ENCODE measurements at places on chromosomes 1 and 21.

DNA sequence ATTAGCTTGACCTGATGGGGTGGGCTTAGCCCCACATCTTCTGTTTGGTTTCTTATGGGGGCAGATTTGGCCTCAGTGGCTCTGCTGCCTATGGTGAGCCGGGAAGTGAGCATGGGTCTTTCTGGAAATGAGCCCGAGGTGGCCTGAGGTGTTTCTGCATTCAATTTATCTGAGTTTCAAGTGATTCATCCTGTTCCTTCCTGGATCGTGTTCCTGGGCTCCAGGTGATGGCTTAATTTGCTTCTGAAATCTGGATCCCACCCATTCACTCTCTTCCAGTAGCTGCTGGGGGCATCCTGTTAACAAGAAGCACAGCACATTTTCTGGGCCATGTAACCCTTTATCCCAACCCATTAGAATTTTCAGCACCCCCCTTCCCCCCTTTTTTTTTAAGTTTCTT is 324.6 kb downstream of the CAMTA1 start:
- no peak for DNase-seq

GRCh38 chr1:180967558-180967957 is 54.9 kb downstream of the KIAA1614 start:
- no peak for DNase-seq

- DNase-seq, result no peak
Measured at GRCh38 chr1:200366577-200367253, 43.1 kb downstream of the ZNF281 start.

DNA sequence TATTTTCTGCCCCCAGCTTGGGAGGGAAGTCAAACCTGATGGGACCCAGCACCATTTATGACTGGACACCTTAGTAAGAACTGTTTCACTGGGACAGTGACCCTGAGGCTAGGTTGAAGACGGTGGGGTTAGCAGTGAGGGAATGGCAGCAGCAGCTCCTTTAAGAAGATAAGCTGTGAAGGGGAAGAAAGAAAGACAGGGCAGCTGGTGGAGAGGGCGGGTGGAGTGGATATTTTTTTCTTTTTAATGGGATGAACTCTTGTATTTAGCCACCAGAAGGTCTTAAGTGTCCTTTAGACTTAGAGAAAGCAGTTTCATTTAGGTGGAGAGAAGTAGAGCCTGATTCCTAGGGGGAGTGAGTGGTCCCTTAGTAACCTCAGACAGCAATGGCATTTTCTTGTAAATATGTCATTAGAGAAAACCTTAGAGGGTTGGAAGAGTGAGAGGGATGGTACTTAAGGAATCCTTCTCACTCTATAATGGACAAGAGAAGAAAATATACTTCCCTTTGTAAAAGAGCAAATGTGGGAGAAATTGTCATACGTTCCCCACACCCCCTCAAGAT is 187.5 kb downstream of the HHAT start:
- DNase-seq, result no peak

DNA sequence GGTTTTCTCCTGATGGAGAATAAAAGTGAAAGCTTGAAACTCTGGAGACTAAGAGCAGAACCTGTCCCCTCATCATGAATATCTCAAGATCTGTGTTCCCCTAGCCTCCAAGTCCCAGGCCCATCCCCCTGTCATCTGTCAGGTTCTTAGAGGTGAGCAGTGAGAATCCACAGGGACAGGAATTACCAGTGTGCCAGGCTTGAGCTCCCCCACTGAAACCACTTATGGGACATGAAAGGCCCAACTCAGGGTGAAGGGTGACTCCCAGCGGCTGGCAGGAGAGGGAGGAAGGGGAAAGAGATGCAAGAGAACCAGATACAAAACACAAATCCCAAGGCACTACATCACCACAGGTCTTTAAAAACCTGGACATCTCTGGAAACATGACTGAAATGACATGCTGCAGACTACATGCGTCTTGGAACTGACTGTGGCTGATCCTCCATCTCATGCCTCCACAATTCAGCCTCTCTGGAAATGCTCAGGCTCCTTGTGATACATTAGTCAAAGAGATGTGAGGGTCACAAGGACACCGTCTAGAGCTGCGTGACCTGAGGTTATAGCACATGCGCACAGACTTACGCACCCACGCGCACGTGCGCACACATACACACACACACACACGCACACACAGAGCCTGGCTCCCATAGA is 6.8 kb upstream of the LY9 start:
- DNase-seq, result no peak

DNA sequence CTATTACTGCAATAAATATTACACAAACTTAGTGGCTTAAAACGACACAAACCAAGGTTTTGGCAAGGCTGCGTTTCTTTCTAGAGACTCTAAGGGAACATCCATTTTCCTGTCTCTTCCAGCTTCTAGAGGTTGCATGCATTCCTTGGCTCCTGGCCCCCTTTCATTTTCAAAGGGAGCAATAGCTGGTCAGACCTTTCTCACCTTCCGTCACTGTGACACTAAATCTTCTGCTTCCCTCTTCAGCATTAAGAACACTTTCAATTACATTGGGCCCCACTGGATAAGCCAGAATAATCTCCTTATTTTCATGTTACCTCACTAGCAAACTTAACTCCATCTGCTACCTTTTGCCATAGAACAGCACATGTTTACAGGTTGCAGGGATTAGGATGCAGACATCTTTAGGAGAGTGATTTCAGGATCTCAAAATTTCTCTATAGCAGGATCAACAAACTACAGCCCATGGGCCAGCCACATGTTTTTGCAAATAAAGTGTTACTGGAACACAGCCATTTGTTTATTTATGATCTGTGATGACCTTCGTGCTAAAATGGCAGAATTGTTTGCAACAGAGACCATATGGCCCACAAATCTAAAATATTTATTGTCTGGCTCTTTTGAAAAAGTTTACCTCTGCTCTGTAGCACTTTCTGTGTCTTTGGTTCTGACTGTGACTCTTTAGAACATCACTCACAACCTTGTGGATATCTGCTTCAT is 221.5 kb upstream of the SGIP1 start:
- no peak for DNase-seq

- no peak for DNase-seq
Measured at GRCh38 chr1:81660286-81660685, 140.4 kb upstream of the ADGRL2 start.

- no peak for DNase-seq
Measured at GRCh38 chr1:37478451-37478881, 4.1 kb downstream of the ZC3H12A start.

GRCh38 chr1:190475421-190476141 is 2.1 kb downstream of the BRINP3 start:
- DNase-seq, result no peak

DNA sequence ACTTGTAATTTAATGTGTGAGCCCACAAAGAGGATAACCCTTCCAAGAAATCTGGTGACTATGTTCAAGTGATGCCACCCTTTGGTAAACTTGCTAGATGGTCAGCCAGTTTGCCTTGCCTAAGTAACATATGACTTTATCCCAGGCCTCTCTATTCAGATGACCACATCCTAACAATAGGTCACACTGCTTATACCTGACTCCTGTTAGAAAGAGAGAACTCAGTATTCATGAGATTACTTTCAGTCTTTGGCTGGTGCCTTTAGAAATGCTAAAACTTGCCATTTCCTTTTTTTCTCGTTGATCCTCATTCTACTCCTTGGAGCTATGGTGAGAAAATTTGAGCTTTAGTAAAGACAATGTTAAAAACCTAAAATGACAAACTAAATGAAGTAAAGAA is 28.5 kb upstream of the SERBP1 start:
- no peak for DNase-seq

GRCh38 chr1:153936011-153936802 is 10.3 kb downstream of the DENND4B start:
- no peak for DNase-seq

DNA sequence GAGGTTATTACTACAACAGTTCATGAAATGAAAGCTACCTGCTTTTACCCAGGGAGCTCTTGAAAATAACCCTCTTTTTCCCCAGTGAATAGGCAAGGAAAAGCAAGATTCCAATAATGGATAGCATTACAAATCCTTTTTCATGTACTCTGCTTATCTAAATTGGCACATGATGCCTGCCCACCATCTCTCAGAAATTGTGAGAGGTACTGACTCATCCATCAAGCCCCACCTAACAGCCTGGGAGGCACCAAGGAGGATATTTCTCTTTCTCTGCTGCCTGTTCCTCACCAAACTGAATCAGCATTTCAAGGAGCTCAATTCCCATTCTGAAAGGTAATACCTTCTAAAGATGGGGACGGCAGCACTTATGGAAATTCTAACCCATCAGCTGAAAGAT is 34.4 kb downstream of the PALMD start:
- no peak for DNase-seq

- DNase-seq, result no peak
Measured at GRCh38 chr1:48939042-48939441, 162.4 kb upstream of the BEND5 start.

DNA sequence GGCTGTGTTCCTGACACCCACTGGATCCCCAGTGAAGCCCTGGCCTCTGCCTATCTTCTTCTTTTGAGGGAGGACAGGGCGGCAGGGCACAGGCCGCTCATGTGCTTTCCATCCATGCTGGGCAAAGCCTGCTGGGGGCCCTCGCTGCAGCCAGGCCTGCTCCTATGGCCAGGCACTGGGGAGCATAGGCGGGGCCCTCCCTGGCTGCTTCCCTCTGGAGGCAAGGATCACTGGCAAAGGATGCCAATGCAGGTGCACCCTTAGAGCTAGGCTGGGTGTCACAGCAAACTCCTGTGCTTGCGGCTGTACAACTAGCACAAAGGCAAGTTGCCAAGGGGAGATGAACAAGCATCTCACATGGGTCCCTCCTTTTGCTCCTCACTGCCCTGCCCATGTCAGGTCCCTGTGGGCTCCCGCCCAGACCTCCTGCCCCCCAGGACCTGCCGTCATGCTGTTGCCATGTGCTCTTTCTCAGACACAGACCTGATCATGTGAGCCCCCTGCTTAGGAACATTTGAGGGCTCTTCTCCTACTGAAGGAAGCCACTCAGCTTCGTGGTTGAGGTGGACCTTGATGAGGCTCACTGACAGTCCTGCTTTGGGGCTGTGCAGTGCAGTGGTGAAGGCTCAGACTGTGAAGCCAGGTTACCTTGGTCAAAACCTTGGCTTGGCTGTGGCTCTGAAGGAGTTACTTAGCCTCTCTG is 393.6 kb downstream of the PTPRU start:
- DNase-seq, result no peak

DNA sequence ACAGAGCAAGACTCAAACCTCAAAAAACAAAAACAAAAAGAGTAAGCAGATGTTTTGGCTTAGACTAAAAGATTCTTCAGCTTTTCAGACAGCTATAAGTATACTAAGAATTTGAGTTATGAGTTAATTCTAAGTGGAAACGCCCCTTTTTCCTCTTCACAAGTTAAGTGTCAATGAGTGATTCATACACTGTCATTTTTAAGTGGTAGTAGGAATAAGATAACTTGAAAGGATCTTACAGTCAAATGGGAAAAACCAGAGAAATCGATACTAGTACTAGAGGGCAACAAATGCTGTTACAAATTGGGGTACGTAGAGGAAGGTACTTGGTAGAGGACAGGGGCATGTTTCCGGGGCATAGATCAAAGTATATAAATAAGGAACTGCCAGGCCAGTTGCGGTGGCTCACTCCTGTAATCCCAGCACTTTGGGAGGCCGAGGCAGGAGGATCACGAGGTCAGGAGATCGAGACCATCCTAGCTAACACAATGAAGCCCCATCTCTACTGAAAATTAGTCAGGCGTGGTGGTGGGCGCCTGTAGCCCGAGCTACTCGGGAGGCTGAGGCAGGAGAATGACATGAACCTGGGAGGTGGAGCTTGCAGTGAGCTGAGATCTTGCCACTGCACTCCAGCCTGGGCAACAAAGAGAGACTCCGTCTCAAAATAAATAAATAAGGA is 7.4 kb downstream of the H3-3A start:
- DNase-seq, result no peak

- no peak for DNase-seq
Measured at GRCh38 chr1:198660341-198661261, 21.8 kb downstream of the PTPRC start.

- DNase-seq, result no peak
Measured at GRCh38 chr1:63916485-63917360, 142.9 kb downstream of the ROR1 start.

- no peak for DNase-seq
Measured at GRCh38 chr1:29575826-29576225, 339.5 kb downstream of the PTPRU start.

DNA sequence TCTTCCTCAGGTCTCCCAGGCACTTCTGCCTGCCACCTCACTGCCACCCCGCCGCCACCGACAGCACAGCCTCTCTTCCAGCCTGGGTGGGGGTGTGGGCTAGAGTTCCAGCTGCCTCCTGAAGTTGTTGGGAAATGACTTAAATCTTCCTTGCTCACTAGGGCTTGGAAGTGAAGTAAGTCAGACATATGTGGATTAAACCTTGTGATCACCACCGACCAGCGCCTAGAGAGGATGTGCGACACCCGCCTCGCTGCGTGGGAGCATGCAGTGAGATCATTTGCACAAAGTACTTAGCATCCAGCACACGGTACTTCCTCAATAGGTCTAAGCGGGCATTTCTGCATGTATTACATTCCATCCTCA is 71.4 kb upstream of the FAM20B start:
- DNase-seq, result no peak

DNA sequence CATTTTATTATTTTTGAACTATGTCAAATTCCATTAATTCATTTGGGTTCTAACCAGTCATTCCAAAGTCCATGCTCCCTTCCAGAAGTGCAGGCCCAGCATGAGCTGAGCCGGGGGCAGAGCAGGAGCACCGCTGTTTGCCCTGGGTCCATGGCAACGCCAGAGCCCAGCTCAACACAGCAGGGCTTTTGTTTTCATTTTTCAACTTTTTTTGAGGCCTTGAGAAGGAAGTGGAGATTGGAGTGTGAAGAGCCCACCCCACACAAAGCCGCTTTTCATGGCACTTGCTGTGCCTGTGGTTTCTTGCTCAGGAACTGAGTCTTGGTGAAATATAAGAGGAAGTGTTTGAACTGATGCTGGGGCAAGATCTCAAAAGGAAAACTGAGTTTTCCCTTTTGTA is 13.2 kb upstream of the PRMT2 start:
- no peak for DNase-seq

- DNase-seq, result no peak
Measured at GRCh38 chr1:35646043-35646442, 4.7 kb upstream of the PSMB2 start.

GRCh38 chr1:231969076-231969475 is 342.5 kb downstream of the DISC1 start:
- no peak for DNase-seq

DNA sequence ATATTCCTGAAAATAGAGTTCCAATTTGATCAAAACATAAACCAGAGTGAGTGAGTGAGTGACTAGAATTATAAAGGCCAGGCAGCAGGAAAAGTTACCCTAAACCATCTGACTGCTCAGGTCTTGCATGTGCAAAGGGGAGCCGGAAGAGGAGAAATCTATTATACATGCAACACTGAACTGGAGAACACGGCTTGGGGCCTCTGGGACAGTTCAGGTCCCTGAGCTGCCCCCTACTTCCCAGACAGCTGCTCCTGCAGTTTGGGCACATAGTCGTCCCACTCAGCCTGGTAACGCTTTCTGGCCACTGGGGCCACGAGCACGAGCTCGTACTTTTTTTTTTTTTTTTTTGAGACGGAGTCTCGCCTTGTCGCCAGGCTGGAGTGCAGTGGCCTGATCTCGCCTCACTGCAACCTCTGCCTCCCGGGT is 40.1 kb downstream of the PTPRC start:
- no peak for DNase-seq

- DNase-seq, result no peak
Measured at GRCh38 chr1:95888941-95889390, 655.0 kb downstream of the RWDD3 start.

GRCh38 chr1:111990878-111991718 is 1.6 kb upstream of the KCND3 start:
- peak; percentile 16 for DNase-seq
